ENCODE measurements at places on chromosomes 4 and X. TPM values are rescaled to one million over a fixed set of nuclear protein-coding genes. Genes with fewer than 3 reads are reported as not detected.

HTT gene
- 70.6 TPM for total RNA-seq

PPEF2 gene
- total RNA-seq: 0.23 TPM

CT83 gene
- total RNA-seq: not detected

SYTL4 gene
- total RNA-seq: not detected

HSFX1 gene
- total RNA-seq: 0.58 TPM

GRCh38 chr4:7960790-7961655 is 21.4 kb upstream of the AFAP1 start:
- H3K27ac ChIP-seq: peak overlapping the region; percentile 97
- peaks cover 5% of the 10 kb centered on the region for H3K27me3 ChIP-seq
- DNase-seq: peak; percentile 91
- H3K4me1 ChIP-seq: peaks cover 56% of the 10 kb centered on the region
- peak overlapping the region; percentile 63 for H3K4me3 ChIP-seq

DNA sequence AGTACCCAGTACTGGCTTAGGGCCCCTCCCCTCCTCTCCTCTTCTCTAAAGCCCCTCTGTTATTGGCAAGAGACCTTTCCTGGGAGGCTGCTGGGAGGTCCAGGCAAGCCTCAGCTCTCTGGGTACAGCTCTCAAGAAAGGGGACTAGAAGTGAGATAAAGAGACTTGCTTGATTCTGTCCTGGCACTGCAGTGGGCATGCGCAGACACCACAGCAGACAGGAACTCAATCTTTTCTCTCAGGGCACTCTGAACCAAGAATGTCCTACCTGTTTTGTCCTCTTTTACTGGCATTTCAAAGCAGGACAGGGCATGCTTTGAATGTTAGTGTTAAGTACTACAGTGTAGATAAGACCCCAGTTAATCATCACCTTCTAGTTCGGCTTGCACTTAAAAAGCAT is 74.9 kb downstream of the NYX start:
- no peak overlapping the region for H3K4me3 ChIP-seq
- peaks cover 35% of the 10 kb centered on the region for H3K4me1 ChIP-seq
- no peaks in the 10 kb centered on the region for H3K27me3 ChIP-seq
